Caudate nucleus (tissue), 63 donors: ENCODE measurements at places on chromosomes 3 and 15.
A peak's percentile ranks its signal among the peaks of the same experiment; 100 is the strongest.

GRCh38 chr15:83571820-83572707 is 81.9 kb upstream of the ADAMTSL3 start:
- peak; percentile 13 for DNase-seq

- DNase-seq: no peak
Measured at GRCh38 chr15:39327005-39327730, 253.7 kb upstream of the THBS1 start.

GRCh38 chr3:156460206-156460611 is 94.7 kb downstream of the SSR3 start:
- no peak for DNase-seq

- DNase-seq: no peak
Measured at GRCh38 chr3:167382155-167382554, 2.1 kb upstream of the ZBBX start.

GRCh38 chr3:195897081-195897852 is 11.1 kb downstream of the TNK2 start:
- no peak for DNase-seq

DNA sequence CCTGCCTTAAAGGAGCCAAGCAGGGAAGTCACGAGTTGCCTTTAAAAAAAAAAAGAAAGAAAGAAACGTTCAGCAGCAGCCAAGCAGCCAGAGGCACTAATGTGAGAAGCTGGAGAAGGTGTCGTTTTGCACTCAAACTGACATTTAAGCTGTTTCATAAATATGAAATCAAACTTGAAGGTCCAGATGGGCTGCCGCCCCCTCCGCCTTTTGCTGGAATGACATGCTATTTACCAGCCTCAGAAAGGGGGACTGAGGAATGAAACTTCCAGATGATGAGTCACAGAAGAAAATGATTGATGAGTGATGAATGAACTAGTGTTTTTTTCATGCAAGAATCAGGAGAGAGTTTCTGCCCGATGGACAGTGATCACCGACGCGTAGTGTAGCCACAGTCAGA is 396.8 kb downstream of the IGSF11 start:
- no peak for DNase-seq

DNA sequence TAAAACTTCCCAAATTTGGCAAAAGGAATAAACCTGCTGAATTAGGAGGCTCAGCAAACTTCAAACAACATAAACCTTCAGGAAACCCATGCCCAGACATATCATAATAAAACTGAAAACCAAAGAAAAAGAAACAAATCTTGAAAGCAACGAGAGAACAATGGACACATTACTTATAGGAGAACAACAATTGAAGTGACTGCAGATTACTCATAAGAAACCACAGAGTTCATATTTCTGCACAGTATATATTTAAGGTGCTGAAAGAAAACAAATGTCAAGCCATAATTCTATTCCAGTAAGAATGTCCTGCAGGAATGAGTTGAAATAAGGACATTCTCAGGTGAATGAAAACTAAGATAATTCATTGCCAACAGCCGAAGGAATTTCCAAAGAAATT is 80.8 kb upstream of the PROK2 start:
- DNase-seq: no peak

- DNase-seq: no peak
Measured at GRCh38 chr15:52480990-52481389, 47.7 kb downstream of the MYO5A start.

GRCh38 chr3:133384331-133385027 is 15.4 kb upstream of the BFSP2 start:
- peak; percentile 33 for DNase-seq

DNA sequence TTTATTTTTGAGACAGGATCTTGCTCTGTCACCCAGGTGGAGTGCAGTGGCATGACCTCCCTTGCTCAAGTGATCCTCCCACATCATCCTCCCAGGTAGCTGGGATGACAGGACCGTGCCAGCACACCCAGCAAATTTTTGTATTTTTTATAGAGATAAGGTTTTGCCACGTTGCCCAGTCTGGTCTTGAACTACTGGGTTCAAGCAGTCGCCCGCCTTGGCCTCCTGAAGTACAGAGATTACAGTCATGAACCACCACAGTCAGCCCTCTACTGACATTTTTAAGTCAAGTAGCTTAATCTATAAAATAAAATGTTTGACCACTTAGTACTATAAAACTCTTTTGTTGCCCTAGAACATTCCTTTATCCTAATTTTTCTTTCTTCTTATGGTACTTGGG is 198.8 kb downstream of the FNDC3B start:
- DNase-seq: no peak

- DNase-seq: no peak
Measured at GRCh38 chr3:128563439-128563838, 70.4 kb upstream of the GATA2 start.

DNA sequence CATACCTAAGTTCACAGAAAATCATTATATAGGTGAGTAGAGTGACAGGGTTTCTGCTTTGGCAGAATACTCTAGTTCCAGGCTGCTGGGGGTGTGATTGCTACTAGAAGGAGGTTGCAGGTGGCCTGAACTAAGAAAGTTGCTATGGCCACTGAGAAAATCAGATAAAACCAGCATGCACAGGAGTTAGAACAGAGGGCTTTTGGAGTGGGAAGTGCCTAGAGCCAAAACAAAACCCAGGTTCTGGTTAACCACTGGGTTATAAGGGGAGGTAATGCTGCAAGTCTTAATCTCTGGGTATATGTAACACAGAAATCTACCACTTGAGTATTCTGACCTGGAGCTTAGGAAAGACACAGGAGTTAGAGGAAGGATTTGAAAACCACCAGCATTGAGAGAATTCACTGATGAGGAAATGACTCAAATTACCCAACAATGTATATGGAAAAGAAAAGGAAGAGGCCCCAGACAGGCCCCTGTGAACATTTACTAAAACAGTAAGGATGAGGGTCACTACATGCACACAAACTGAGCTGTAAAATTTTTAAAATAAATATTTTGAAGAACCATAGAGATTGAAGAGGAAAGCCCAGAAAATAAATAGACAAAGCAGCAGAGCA is 60.0 kb downstream of the PLOD2 start:
- DNase-seq: no peak

- DNase-seq: no peak
Measured at GRCh38 chr3:117622171-117622841, 912.7 kb downstream of the TUSC7 start.

GRCh38 chr3:150830094-150830681 is 67.2 kb upstream of the SIAH2 start:
- DNase-seq: no peak

DNA sequence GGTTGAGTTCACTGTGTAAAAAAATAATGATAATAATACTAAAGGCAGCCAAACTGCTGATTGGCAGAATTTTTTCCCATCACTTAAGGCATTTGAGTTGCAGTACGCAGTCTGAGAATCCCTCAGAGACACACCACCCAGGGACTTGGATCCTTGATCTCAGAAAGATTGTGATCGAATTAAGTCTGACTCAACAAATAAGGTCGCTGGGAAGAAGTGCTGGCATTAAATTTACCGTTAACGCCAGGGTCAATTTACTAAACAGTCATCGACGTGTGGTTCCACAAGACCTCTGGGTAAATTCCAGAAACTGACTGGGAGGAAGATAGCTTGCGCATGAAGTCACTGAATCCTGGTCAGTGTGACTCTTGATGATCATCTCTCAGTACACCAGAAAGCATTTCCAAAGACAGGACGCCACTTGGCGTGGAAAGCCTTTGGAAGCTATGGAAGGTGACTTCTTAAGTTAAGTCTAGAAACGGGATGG is 48.3 kb upstream of the CGNL1 start:
- no peak for DNase-seq

- DNase-seq: no peak
Measured at GRCh38 chr3:117719316-117719926, 1009.8 kb downstream of the TUSC7 start.

- DNase-seq: no peak
Measured at GRCh38 chr3:6779140-6779539, 81.8 kb upstream of the GRM7 start.

- no peak for DNase-seq
Measured at GRCh38 chr15:101262551-101262950, 10.7 kb upstream of the CHSY1 start.

DNA sequence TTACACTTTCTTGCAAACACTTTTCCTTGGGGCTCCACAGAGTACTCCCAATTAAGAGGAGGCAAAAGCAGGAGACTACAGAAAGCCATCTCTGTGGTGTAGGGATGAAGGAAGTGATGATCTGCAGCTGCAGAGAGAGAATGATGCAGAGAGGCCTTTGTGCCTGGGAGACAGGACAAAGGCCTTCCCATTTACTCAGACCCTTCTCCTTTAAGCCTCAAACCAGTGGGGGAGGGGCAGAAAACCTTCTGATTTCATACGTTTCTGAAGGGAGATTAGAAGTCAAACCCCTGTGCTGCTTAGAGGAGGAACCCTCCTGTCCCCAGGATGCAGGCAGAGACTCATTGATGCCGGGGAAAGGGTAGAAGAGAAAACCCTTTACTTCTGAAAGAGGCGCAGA is 130.8 kb downstream of the NEO1 start:
- DNase-seq: no peak

DNA sequence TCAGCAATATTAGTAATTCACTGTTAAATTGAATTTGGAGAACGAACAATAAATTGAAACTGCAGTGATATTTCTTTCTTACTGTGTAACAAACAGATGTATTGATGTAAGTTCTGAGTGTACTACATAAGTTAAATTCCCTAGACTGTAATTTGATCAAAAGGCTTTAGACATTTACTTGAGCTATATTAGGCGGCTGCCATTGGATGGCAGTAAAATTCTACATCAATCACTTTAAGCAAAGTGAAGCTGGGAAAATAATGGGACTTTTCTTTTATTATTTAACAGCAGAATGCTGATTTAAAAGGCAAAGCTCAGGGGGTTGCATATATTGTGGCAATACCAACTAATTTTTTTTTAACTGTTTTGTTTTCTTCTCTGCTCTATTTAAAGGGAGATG is 212.6 kb upstream of the PLSCR5 start:
- DNase-seq: no peak

- no peak for DNase-seq
Measured at GRCh38 chr15:69328739-69329138, 30.0 kb downstream of the PAQR5 start.

DNA sequence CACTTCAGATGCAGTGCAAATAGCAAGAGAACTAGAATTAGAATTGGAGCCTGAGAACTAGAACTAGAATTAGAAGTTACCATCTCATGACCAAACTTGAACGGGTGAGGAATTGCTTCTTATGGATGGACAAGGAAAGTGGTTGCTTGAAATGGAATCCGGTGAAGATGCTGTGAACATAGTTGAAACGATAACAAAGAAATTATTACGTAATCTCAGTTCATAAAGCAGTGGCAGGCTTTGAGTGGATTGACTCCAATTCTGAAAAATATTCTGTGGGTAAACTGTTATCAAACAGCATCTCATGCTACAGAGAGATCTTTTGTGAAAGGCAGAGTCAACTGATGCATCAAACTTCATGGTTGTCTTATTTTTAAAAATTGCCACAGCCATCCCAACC is 48.0 kb upstream of the GSK3B start:
- no peak for DNase-seq

GRCh38 chr3:69085833-69086722 is 1.3 kb downstream of the ARL6IP5 start:
- peak; percentile 44 for DNase-seq

DNA sequence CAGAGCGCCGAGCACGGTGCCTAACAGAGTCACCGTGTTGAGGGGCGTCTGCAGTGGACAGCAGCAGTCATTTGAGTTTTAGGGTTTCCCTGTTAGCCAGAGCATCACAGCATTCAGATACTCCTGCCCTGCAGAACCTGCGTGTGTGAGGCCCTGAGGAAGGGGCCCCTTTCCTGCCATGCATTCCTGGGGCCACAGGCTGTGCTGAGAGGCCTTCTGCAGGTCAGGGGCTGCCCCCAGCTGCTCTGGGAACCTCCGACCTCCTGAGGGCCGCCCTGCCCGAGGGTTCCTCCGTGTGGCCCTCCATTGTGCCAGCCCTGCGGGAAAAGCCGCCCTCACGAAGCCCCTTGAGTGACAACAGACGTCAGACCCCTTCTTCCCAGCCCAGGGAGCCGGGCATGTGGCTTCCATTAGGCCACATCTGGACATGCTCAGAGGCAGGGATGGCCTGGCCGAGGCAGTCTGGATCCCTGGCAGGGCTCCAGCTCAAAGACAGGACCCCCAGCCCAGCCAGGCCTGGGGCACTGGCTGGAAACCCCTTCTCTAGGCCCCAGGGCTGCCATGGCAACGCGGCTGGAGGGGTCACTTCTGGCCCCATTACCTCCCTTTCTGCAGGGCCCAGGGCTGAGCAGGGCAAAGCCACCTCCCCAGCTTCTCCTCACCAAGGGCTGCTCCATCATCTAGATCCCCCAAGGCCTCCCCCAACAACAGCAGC is 25.3 kb downstream of the FBLN2 start:
- DNase-seq: no peak

GRCh38 chr3:100641471-100642032 is 32.2 kb downstream of the ADGRG7 start:
- DNase-seq: no peak

- DNase-seq: no peak
Measured at GRCh38 chr15:74489518-74490338, 28.8 kb upstream of the UBL7 start.

DNA sequence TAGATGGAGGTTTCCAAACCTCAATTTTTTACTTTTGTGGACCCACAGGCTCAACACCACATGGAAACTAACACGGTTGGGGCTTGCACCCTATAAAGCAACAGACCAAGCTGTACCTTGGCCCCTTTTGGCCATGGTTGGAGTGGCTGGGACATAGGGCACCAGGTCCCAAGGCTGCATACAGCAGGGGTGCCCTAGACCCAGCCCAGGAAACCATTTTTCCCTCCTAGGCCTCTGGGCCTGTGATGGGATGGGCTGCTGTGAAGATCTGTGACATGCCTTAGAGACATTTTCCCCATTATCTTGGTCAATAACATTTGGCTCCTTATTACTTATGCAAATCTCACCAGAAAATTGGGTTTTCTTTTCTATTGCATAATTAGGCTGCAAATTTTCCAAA is 337.0 kb upstream of the CADM2 start:
- DNase-seq: no peak

DNA sequence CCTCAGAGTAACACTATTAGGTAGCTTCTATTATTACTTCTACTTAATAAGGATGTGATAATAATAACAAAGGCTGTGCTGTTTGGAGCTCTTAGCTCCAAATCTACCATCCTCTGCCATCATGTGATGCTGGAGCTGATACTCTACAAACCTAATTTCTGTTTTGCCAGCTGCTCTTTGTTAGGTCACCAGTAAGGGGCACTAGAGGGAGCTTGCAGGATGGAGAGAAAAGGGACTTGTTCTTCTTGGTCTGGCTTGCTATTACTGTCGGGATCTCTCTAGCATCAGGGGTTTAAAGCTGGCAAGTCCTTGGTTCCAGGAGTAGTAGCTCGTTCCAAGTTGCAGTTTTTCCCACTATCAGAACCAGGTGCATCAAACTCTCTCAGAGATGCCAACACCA is 194.9 kb upstream of the KBTBD8 start:
- DNase-seq: no peak

GRCh38 chr15:99486371-99487336 is 79.1 kb upstream of the MEF2A start:
- DNase-seq: no peak

- DNase-seq: no peak
Measured at GRCh38 chr15:81253846-81254245, 57.2 kb downstream of the IL16 start.
